ENCODE measurements at places on chromosomes 2 and 18. TPM values are rescaled to one million over a fixed set of nuclear protein-coding genes. Genes with fewer than 3 reads are reported as not detected.

GRCh38 chr2:1835581-1836201 is 91.4 kb upstream of the PXDN start:
- no peak overlapping the region for H3K4me3 ChIP-seq
- peaks cover 4% of the 10 kb centered on the region for H3K4me1 ChIP-seq
- H3K36me3 ChIP-seq, result no peaks in the 10 kb centered on the region

DNA sequence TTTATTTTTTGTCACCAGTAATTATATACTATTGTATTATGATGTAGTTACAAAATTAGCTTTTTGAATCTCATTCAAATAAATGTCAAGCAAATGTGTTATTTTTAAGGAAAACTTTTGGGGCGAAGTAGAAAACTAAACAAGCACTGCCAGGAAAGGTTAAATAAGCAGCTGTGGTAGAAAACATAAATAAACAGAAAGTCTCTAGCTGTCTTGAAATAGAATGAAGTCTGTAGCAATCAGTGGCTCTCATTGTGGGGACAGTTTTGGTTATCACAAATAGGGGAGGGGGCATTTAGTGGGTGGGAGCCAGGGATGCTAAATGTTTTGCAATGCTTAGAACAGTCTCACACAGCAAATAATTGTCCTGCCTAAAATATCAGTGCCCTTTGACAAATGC is 3.4 kb downstream of the INSIG2 start:
- no peak overlapping the region for H3K27ac ChIP-seq
- peaks cover 32% of the 10 kb centered on the region for H3K4me1 ChIP-seq
- H3K4me3 ChIP-seq, result peak overlapping the region; percentile 15

The CEBPZOS gene
- total RNA-seq, result 0.84 TPM

The TMEM247 gene
- total RNA-seq, result not detected

The PLGLB1 gene
- 8.6 TPM for total RNA-seq

All from progenitor cell of endocrine pancreas (in vitro differentiated cells).